ENCODE measurements at places on chromosomes 1 and 21. TPM values are rescaled to one million over a fixed set of nuclear protein-coding genes. Genes with fewer than 3 reads are reported as not detected.

Gene DCST2
- total RNA-seq = under 0.01 TPM

Gene CYP4B1
- not detected for total RNA-seq

Gene HLCS
- total RNA-seq = 23.2 TPM

Gene OR1C1
- total RNA-seq = not detected

Gene S100A14
- not detected for total RNA-seq

Gene IRF6
- 0.41 TPM for total RNA-seq

Gene C1orf226
- total RNA-seq = 0.82 TPM

Gene TMPRSS2
- not detected for total RNA-seq

Gene HMCN1
- 1.6 TPM for total RNA-seq

Gene LIN9
- 23.2 TPM for total RNA-seq

Gene LCE2C
- not detected for total RNA-seq

Gene HUNK
- total RNA-seq = 7.7 TPM

Gene KRTAP10-7
- not detected for total RNA-seq

Gene PDZK1
- 0.82 TPM for total RNA-seq

Gene DNAH14
- total RNA-seq = 37.5 TPM

All from frontal cortex (tissue), 4 donors.